ENCODE measurements at places on chromosomes 5 and 9.

DNA sequence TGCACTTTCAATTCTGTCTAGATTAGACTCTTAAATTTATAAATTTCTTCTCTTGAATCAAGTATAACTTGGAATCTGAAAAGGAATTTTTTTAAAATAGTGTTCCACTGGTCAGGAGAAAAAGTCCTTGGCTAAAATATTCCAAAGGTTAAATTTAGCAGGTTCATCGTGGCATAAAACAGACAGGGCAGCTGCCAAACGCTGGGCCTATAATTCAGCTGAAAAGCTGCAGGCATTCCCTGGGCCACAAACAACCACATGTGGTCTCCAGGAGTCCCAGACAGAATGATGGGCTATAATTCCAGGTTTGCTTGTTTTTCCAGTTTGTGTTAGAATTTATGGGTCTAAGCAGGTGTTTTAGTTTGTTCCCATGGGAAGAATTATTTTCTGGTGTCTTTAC, 71.1 kb upstream of the RETREG1 start:
- DNase-seq: no peak

DNA sequence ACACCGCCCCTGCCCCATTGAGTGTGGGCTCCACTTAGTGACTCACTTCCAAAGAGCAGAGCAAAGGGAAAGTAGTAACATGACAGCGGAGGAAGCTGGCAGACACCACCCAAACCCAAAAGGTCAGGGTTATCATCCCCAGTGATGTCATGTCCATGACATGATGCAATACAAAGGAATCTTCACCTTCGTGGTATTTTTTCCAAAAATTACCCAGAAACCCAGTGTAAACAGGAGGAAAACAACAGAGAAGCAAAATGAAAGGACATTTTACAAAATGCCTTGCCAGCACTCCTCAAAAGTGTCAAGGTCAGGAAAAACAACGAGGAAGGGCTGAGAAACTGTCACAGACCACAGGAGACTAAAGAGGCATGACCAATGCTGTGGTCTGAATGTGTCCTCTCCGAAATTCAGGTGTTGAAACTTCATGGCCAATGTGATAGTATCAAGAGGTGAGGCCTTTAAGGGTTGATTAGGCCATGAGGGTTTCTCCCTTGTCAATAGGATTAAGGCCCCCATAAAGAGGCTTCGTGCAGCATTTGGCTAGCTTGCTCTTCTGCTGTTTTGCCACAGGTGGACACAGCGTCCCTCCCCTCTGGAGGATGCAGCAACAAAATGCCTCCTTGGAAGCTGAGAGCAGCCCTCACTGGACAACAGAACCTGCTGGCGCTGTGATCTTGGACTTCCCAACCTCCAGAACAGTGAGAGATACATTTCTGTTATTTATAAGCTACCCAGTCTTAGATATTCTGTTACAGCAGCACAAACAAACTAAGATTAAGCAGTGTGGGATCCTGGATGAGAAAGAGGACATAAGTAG, 30.5 kb upstream of the MED10 start:
- DNase-seq: no peak

- peak; percentile 10 for DNase-seq
Observed at GRCh38 chr9:105245029-105245890, 809 bp downstream of the SLC44A1 start.

- DNase-seq: no peak
Observed at GRCh38 chr5:12133520-12133919, 229.3 kb upstream of the CTNND2 start.

- no peak for DNase-seq
Observed at GRCh38 chr9:37026113-37026930, 7.7 kb downstream of the PAX5 start.

DNA sequence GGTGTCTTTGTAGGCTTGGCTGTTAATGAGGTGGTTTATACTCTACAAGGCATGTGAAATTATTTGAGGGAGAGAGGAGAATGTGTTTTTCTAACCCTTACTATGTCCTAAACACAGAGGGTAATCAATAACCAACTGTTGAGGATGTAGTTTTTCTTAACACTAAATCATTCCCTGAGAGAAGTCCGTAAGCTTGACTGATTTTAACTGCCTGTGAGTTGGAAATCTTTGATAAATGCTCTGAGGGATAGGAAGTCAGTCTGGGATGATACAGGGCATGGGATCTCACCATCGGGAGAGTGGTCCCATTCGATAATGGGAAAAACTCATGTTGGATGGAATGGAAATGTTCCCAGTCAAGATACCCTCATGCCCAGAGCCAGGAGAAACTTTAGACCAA, 249.6 kb downstream of the PDZD2 start:
- DNase-seq: no peak
